ENCODE measurements at places on chromosomes 3 and 15. TPM values are rescaled to one million over a fixed set of nuclear protein-coding genes. Genes with fewer than 3 reads are reported as not detected.

GRCh38 chr15:45376300-45376928 lies 1.9 kb downstream of the GATM start:
- H3K4me3 ChIP-seq, result no peak overlapping the region
- H3K27me3 ChIP-seq, result no peaks in the 10 kb centered on the region
- H3K36me3 ChIP-seq, result no peaks in the 10 kb centered on the region
- no peak for DNase-seq
- no peak overlapping the region for H3K27ac ChIP-seq
- H3K4me1 ChIP-seq, result peaks cover 4% of the 10 kb centered on the region

The PLEKHO2 gene
- 4.7 TPM for total RNA-seq

The GOLGA8A gene
- total RNA-seq, result 113 TPM

DNA sequence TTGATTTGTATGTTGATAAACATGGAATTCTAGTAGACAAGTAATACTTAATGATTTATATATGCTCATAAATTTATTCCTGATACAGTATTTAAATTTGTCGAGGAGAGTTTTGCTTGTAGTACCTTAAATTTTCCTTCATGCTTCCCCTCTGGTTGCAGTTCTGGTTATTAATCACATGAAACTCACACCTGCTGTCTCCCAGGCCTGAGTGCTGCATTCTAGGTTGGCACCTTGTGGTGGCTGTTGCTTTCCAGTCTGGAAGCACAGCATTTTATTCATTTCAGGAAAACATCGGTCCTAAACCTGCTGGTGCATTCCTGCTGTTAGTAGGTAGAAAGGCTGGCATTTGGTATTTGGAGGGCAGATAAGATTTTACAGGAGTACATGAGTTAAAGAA lies 44.9 kb downstream of the ATP1B3 start:
- no peak for DNase-seq
- no peaks in the 10 kb centered on the region for H3K27me3 ChIP-seq
- no peak overlapping the region for H3K27ac ChIP-seq
- no peaks in the 10 kb centered on the region for H3K4me1 ChIP-seq

The SAMD7 gene
- total RNA-seq, result not detected

The CHDH gene
- total RNA-seq, result 57.8 TPM

- no peaks in the 10 kb centered on the region for H3K27me3 ChIP-seq
- H3K4me1 ChIP-seq, result no peaks in the 10 kb centered on the region
- no peak overlapping the region for H3K27ac ChIP-seq
- no peak overlapping the region for H3K4me3 ChIP-seq
- no peaks in the 10 kb centered on the region for H3K36me3 ChIP-seq
Measured at GRCh38 chr3:72077473-72078259, 292.7 kb upstream of the PROK2 start.

The PRR20G gene
- not detected for total RNA-seq

The TMEM212 gene
- total RNA-seq, result not detected

DNA sequence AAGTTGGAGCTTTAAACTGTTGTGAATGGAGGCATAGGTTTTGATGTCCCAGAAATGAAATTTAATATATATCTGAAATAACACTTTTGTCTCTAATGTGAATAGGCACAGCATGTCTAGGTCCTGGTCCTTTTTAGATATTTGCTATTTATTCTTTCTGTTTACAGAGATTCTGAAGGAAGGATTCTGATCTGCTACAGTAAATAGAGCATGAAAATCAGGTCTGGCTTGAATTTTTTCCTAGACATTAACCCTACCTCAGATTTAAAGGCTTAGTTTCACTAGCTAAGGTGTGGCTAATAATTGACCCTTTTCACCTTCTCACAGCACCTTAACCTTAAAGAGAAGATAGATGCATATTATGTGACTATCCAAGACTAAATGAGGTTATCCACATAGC lies 48.0 kb upstream of the SYNPR start:
- no peak for DNase-seq
- no peaks in the 10 kb centered on the region for H3K4me1 ChIP-seq

The FMN1 gene
- total RNA-seq, result 36.9 TPM

The TPRG1 gene
- 0.66 TPM for total RNA-seq

- H3K27me3 ChIP-seq, result no peaks in the 10 kb centered on the region
- DNase-seq, result no peak
- H3K4me3 ChIP-seq, result no peak overlapping the region
- no peaks in the 10 kb centered on the region for H3K36me3 ChIP-seq
Measured at GRCh38 chr3:140924097-140924873, 17.4 kb upstream of the SLC25A36 start.

The SCN11A gene
- 0.67 TPM for total RNA-seq

DNA sequence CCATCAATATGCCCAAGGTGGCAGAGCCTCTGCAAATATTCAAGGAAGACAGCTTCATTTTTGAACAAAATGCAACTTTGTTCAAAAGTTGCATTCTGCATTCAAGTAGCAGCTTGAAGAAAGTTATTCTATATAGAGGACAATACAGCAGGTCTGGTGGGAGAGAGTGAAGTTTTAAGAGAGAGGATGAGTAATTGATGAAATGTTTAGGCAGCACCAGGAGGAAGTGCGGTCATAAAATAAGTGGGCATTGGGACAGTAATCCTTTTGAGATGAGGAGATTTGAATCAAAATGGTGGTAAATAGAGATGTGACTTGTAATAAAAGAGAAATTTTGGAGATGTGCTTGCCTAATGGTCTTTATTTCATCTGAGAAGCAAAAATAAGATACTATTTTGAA lies 607.3 kb upstream of the ZNF385D start:
- H3K4me3 ChIP-seq, result no peak overlapping the region
- H3K4me1 ChIP-seq, result no peaks in the 10 kb centered on the region
- H3K27ac ChIP-seq, result no peak overlapping the region
